ENCODE measurements at places on chromosomes 7 and 10.
A peak's percentile ranks its signal among the peaks of the same experiment; 100 is the strongest.

- DNase-seq: no peak
Observed at GRCh38 chr10:13087986-13088618, 11.9 kb upstream of the OPTN start.

DNA sequence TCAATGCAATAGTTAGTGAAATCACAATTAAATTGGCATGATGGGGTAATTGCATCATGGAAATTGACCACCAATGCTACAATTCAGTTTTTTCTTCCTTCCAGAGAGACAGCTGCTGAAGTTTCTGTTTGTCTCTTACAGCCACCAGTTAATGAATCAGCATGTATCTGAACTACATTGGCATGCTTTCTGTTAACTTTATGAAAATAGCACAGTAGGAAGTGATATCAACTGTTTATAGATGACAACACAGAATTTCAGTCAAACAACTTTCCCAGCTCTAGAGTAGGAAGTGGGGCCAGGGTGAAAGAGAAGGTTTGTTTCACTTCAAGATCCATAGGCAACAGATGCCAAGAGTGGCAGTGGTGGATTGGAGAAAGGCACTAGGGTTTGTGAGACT lies 339.6 kb upstream of the VWC2 start:
- DNase-seq: no peak

GRCh38 chr7:102258749-102259107 lies 27.9 kb upstream of the SH2B2 start:
- DNase-seq: no peak

- no peak for DNase-seq
Observed at GRCh38 chr10:107473225-107473624, 308.7 kb upstream of the SORCS1 start.

GRCh38 chr7:18521236-18521589 lies 25.7 kb downstream of the HDAC9 start:
- no peak for DNase-seq

- DNase-seq: no peak
Observed at GRCh38 chr7:138720286-138720685, 19.1 kb upstream of the SVOPL start.

DNA sequence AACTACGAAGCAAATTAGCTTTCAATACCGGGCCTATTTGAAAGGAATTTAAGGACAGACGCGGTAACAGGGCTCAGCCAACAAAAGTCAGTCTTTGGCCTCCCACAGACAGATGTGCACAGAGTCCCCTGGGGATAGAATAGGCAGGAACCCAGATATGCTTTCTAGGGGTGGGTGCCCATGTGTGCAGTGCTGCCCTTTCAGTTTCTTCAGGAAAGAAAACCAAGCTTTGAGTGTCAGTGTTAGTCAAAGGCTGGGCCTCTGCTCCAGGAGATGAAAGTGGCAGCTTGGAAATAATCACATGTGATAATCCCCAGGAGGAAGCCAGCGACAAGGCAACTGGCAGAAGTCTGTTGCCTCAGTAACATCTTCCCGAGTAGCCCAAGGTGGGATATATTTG lies 43.8 kb upstream of the CSTF2T start:
- DNase-seq: peak; percentile 75

DNA sequence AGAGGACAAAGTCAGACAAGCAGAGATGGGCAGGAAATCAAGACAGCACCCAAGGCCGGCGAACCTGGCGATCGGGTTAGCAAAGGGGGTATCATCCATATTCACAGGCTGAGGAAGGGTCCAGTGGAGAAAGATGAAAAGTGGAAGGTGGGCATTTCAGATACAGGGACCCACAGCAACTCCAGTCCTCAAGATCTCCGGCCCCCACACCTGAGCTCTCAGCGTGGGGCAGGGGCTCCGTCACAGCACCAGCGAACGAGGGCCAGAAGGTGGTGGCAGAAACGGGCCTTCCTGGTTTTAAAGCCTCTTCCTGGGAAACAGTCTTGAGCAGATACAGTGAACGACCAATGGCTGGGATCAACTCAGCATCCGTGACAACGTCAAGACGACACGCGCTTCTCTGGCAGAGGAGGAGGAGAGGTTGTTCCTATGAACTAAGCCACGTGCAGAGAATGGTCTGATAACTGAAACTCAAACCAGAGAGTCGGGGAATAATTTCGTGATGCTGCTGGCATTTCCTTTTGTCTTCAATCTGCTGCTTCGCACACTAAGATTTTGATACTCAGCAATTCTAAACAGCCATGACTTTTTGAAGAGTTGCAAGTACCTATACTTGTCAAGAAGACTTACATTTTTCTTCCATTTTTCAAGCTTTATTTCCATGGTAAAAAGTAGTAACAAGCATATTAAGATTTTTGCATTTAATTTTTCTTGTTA lies 219.8 kb downstream of the ZMYND11 start:
- no peak for DNase-seq

- no peak for DNase-seq
Observed at GRCh38 chr10:6270951-6271350, 68.2 kb downstream of the PFKFB3 start.

GRCh38 chr7:35260246-35260645 lies 6.3 kb upstream of the TBX20 start:
- DNase-seq: no peak

GRCh38 chr10:6220418-6221191 lies 17.9 kb downstream of the PFKFB3 start:
- no peak for DNase-seq

DNA sequence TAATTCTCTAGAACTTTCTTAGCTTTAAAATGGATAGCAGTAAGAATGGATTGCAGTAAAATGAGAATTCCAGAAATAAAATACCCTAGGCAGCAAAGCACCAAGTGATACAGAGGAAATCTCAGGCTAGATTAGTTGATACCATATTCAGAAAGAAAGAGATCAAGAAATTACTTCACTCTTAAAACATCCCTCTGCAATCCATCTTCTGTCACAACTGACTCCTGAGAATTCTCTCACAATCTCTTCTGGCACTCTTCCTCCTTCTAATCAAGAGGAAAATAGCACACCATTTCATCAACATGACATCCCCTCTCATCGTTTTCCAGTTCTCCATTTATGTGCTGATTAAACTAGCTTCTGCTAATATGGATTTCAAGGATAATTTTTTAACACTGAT lies 42.2 kb upstream of the LAMB1 start:
- no peak for DNase-seq

DNA sequence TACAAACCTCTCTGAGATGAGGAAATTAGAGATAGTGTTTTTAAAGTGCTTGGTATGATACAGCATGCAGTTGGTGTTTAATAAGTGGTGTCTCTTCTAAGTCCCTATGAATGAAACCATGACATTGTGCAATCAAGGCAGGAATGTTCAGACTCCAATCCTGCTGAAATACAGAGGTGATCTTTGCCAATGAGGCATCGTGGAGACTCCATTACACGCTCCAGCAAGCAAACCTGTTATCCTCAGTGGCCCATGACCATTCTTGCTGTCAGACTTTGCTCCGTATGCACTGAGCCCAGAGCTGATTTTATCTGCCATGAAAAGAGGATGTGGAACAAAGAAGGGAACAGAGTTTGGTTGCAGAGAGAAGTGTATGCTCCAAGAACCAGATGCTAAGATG lies 47.3 kb downstream of the CDHR3 start:
- peak; percentile 29 for DNase-seq

GRCh38 chr10:26439406-26440087 lies 1.4 kb downstream of the APBB1IP start:
- DNase-seq: no peak

- DNase-seq: no peak
Observed at GRCh38 chr10:62728479-62728878, 76.0 kb upstream of the ADO start.

GRCh38 chr10:3046210-3046779 lies 21.1 kb upstream of the PFKP start:
- peak; percentile 31 for DNase-seq

- DNase-seq: no peak
Observed at GRCh38 chr7:80763289-80763688, 124.8 kb downstream of the CD36 start.

DNA sequence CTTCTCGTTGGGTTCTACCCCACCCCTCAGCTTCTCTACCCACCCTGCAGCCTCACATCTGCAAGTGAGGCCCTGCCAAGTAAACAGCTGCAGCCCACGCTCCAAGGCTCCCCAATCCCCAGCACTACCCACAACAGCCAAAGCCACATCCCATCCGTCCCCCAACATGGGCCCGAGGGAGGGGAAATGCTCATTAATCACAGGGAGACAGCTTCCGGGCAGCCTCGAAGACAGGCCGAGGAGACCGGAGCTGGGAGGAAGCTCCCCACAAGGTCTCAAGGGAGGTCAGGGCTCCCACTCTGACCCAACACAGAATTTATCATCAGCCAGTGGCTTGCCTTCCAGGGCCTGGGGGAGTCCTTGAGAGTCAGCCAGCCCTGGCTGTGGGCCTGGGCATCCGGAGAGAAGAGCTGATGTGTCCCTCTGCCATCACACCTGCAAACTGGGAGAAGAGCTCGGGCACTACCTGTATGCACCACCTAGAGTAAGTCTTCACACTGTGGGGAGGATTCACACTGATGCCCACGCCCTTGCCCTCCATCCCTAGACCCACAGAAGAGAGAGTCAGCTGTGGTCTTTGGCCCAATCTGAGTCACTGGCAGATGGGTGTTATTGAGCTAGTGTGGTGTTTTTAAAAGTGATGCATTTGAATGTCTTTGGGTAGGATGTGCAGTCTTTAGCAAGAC lies 115.5 kb upstream of the ZMIZ1 start:
- no peak for DNase-seq

DNA sequence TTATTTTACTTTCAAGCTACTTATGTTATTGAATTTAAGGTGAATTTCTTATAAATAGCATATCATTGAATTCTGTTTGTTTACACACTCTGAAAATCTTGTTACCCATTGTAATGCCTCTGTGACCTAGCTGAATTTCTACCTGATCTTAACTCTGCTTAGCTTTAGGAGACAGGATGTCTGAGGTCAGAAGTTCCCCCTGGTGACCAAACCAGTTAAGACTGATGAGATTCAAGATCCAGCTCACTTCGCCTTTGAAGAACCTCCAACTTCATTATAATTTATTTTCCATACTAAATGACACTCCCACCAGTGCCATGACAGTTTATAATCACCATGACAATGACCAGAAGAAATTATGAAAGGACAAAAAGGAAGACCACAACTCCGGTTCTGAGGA lies 213.4 kb upstream of the CDC14C start:
- no peak for DNase-seq

DNA sequence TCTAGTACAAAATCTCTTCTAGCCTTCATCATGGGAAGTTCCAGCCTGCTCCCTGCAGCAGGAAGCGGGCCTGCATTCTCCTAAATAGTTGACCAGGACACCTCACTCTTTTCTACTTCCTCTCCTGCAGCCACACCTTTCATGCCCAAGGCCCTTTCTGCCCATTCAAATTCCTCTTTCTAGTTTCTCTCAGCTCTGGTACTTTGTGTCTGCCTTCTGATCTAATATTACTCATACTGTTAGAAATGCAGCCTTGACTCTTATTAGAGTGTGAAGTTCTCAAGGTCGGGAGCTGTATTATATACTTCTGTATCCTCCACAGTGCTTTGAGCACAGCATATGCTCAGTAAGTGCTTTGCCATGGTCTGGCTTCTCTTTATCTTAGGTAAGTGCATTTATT lies 103.1 kb downstream of the PRKCQ start:
- no peak for DNase-seq

DNA sequence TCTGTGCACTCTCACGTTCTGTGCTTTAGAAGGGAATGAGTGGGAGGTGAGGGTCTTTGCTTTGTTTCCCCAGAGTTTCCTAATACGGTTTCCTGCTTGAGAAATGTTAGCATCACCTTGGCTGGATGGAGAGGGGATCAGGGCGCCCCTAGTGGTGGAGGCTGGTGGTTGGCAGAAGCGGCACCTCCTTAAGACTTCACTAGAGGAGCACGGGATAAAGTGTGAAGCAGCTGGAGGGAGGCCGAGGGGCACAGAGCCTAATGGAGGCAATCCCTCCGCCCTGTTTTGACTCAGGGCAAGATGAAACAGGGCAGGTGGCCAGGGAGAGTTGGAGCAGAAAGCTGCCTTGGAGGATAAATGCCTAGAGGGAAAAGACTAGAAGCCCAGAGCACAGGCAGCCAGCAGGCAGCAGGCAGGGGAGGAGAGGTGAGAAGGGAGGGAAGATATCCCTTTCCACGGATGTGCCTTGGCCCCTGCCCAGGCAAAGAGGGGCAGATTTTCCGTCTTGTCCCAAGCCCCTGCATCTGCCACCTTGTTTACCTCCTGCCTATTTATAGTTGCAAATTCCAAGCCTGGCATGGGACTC lies 56.0 kb upstream of the BTRC start:
- peak; percentile 68 for DNase-seq

- DNase-seq: peak; percentile 43
Observed at GRCh38 chr7:5525271-5526099, 101.9 kb upstream of the TNRC18 start.

All from NCI-H2171 treated with DMSO at 0.1 percent for 48 hours (cell line).